ENCODE measurements at places on chromosomes 5 and 9. TPM values are rescaled to one million over a fixed set of nuclear protein-coding genes. Genes with fewer than 3 reads are reported as not detected.
A peak's percentile ranks its signal among the peaks of the same experiment; 100 is the strongest.

DNA sequence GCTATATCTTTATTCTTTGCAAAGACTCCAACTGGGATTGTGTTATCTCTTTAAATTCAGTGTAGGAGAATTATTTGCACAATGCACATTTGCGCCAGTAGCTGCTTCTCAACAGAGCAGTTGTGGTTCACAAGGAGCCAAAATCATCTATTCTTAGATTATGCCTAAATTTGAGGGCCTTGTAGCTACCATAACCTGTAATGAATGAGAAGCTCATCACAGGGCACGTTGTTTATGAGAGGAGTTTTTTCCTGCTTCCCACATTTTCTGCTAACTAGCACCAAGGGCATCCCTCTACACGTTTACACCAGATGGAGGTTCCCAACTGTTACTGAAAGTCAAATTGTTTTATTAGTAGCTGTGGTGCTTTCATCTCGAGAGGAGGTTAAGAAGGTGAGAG is 322.4 kb downstream of the TMEM161B start:
- DNase-seq, result no peak
- H3K4me3 ChIP-seq, result no peak overlapping the region
- H3K27ac ChIP-seq, result no peak overlapping the region
- no peaks in the 10 kb centered on the region for H3K36me3 ChIP-seq
- H3K27me3 ChIP-seq, result no peaks in the 10 kb centered on the region

OLFM1 gene
- 0.36 TPM for total RNA-seq

- peaks cover 13% of the 10 kb centered on the region for H3K36me3 ChIP-seq
- H3K27me3 ChIP-seq, result no peaks in the 10 kb centered on the region
Observed at GRCh38 chr5:68229416-68229815, 13.9 kb downstream of the PIK3R1 start.

- H3K4me3 ChIP-seq, result no peak overlapping the region
- DNase-seq, result no peak
- no peaks in the 10 kb centered on the region for H3K4me1 ChIP-seq
- H3K36me3 ChIP-seq, result no peaks in the 10 kb centered on the region
Observed at GRCh38 chr5:168962306-168962705, 338.6 kb downstream of the SLIT3 start.

DNA sequence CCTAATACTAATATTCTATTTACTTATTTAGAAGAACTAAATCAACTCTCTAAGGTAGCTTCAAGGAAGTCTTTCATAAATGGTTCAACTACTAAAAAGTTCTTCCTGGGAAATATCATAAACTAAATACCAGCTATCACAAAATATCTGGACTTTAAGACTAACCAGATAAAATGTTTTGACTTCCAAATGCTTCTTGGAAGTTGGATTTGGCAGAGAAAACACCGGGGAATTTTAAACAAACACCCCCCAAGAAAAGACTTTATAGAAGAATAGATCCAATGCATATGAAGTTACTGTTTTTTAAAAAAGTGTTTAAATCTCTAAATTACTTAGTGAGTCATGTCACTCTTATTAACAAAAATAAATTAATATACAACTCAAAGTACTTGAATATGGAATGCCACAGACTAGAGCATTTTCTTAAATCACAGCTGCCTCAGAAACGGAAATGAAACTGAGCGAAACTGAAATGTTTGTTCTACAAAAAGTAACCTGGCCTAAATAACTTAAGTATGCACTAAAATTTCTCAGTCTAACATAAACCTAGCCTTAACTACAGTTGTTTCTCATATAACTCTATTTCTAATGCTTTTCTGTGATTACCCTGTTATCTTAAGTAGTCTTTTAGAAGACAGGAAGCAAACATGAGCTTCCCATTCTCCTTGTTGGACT is 6.8 kb downstream of the ABCA1 start:
- H3K4me3 ChIP-seq, result no peak overlapping the region
- H3K36me3 ChIP-seq, result peaks cover 5% of the 10 kb centered on the region
- DNase-seq, result no peak
- no peak overlapping the region for H3K27ac ChIP-seq

GRCh38 chr5:10856071-10856470 is 95.0 kb upstream of the DAP start:
- no peaks in the 10 kb centered on the region for H3K36me3 ChIP-seq
- no peak overlapping the region for H3K4me3 ChIP-seq
- no peak overlapping the region for H3K27ac ChIP-seq
- no peaks in the 10 kb centered on the region for H3K27me3 ChIP-seq

- DNase-seq, result peak; percentile 78
- H3K27ac ChIP-seq, result no peak overlapping the region
- peaks cover 4% of the 10 kb centered on the region for H3K36me3 ChIP-seq
- H3K4me1 ChIP-seq, result peaks cover 4% of the 10 kb centered on the region
- H3K27me3 ChIP-seq, result no peaks in the 10 kb centered on the region
Observed at GRCh38 chr5:13957032-13957645, 12.7 kb upstream of the DNAH5 start.

- no peak overlapping the region for H3K27ac ChIP-seq
- no peak overlapping the region for H3K4me3 ChIP-seq
- H3K27me3 ChIP-seq, result no peaks in the 10 kb centered on the region
- H3K36me3 ChIP-seq, result no peaks in the 10 kb centered on the region
Observed at GRCh38 chr9:4417578-4418325, 72.5 kb upstream of the SLC1A1 start.

DNA sequence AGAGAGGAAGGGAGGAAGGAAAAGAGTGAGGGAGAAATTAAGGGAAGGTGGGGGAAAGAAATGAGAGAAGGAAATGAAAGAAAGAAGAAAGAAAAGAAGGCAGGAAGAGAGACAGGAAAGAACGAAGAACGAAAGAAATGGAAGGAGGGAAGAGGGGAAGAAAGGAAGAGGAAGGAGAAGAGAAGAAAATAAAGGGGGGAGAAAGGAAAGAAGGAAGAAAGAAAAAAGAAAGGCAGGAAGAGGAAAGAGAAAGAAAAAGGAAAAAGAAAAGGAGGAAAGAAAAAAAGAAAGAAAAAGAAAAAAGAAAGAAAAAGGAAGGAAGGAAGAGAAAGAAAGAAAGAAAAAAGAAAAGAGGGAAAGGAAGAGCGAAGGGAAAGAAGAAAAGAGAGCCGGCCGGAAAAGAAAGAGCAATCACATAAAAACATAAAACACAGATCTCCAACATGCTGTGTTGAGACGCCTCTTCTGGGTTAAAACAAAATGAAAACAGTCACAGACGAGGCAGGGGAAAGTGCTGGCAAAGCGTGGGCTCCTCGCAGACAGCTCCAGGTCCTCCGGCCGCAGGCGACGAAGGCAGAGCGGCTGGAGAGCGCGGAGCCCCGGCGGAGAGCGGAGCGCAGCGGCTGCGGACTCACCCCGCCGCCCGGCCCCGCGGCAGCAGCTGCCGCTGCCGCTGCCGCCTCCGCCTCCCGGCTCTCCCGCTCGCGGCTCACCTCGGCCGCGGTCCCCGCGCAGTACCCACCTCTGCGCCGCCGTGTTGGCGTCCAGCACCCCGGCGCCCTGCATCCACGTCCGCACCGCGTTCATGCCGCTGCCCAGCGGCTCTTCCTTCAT is 896 bp downstream of the EBF1 start:
- H3K4me3 ChIP-seq, result peak overlapping the region; percentile 97
- no peaks in the 10 kb centered on the region for H3K36me3 ChIP-seq
- peak overlapping the region; percentile 80 for H3K27ac ChIP-seq

HTR4 gene
- not detected for total RNA-seq

DNA sequence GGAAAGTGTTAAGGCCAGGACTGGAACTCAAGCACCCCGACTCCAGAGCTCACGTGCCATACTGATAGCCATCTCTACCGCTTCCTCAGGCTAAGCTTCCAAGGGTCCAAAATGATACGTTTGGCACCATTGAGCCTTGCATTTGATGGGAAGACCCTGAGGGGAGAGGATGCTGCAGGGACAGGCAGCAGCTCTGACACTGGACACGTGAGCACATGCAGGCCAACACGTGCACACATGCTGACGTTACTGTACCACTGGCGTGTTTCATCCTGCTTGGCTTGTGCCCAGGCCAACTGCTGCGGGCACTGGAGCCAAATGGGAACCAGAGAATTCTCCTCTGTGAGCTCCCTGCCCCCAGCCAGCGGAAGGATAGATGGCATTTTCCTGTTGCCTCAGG is 5.2 kb downstream of the FAT2 start:
- no peaks in the 10 kb centered on the region for H3K36me3 ChIP-seq
- H3K4me1 ChIP-seq, result no peaks in the 10 kb centered on the region
- no peak overlapping the region for H3K4me3 ChIP-seq
- peaks cover 14% of the 10 kb centered on the region for H3K27me3 ChIP-seq
- no peak overlapping the region for H3K27ac ChIP-seq

GRCh38 chr9:33919276-33919897 is 102.4 kb downstream of the UBE2R2 start:
- peaks cover 65% of the 10 kb centered on the region for H3K36me3 ChIP-seq
- H3K4me3 ChIP-seq, result no peak overlapping the region
- no peak for DNase-seq
- H3K27me3 ChIP-seq, result no peaks in the 10 kb centered on the region
- H3K4me1 ChIP-seq, result no peaks in the 10 kb centered on the region

BSPRY gene
- not detected for total RNA-seq

DNA sequence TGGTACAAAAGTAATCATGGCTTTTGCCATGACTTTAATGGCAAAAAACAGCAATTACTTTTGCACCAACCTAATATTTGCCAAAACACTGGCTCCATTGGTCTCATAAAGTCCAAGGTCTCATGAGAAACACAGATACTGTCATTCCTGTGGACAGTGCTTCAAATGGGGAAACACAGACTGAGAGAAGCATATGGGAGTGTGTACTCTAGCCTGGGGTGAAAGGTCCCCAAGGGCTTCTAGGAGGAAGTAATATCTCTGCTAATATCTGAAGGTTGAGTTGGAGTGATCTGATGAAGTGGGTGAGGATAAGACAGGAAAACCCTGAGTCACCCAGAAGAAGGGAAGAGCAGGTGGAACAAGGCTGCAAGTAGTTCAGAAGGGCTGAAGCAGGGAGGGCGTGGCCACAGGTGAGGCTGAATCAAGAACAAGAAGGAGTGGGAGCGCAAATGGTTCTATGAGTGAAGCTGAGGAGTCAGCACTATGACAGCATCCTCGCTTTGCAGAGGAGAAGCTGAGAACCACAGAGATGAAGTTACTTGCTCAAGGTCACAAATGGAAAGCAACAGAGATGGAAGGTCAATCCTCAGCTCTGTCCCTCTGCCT is 164.1 kb downstream of the ASTN2 start:
- DNase-seq, result no peak
- H3K27ac ChIP-seq, result no peak overlapping the region
- no peak overlapping the region for H3K4me3 ChIP-seq
- H3K27me3 ChIP-seq, result no peaks in the 10 kb centered on the region
- H3K4me1 ChIP-seq, result no peaks in the 10 kb centered on the region
- no peaks in the 10 kb centered on the region for H3K36me3 ChIP-seq

DNA sequence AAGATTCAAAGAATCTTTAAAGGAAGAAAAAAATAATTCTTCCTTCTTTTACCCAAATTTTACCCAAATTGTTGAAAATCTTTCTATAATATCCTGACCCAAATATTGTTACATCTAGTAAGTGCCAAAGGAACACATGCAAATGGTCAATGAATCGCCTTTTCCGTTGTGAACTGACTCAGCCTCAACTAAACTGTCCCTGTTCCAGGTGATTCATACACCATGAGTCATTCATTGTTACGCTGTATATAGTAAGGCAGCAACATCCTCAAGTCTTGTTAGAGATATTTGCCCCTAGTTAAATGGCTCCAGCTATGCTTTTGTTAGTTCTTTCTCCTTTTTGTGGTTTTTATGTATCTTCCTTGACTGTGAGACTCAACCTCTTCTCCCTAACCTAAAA is 9.7 kb downstream of the PTGER4 start:
- H3K36me3 ChIP-seq, result peaks cover 5% of the 10 kb centered on the region
- no peak overlapping the region for H3K27ac ChIP-seq
- H3K27me3 ChIP-seq, result no peaks in the 10 kb centered on the region
- H3K4me1 ChIP-seq, result peaks cover 5% of the 10 kb centered on the region
- DNase-seq, result peak; percentile 98

DNA sequence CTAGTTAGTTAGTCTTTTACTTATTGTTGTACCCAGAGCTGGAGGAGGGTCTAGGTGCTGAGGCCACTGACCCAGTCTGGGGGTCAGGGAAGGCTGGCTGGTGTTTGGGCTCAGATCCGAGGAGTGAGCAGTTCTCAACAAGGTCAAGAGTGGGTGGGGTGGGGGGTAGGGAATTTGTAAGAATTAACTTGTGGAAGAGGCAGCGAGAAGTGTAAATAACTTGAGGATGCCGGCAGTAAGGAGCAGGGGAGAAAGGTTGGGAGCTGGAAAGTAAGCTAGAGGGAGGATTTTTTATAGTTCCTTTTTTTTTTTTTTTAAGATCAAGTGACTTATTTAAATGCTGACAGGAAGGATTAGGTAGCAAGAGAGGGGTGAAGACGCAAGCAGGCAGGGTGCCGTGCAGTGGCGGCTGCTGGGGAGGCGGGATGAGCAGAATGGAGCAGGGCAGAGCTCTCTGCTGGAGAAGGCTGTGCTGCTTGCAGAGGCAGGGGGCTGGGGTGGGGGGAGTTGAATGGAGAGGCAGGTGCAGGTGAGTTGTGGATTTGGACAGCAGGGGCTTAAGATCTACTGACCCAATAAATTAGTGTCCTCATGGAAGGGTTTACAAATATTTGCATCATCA is 35.3 kb upstream of the SMIM32 start:
- no peaks in the 10 kb centered on the region for H3K4me1 ChIP-seq
- H3K27ac ChIP-seq, result no peak overlapping the region
- no peak for DNase-seq
- H3K27me3 ChIP-seq, result peaks cover 7% of the 10 kb centered on the region
- H3K36me3 ChIP-seq, result no peaks in the 10 kb centered on the region

PCDH12 gene
- 0.18 TPM for total RNA-seq

DNA sequence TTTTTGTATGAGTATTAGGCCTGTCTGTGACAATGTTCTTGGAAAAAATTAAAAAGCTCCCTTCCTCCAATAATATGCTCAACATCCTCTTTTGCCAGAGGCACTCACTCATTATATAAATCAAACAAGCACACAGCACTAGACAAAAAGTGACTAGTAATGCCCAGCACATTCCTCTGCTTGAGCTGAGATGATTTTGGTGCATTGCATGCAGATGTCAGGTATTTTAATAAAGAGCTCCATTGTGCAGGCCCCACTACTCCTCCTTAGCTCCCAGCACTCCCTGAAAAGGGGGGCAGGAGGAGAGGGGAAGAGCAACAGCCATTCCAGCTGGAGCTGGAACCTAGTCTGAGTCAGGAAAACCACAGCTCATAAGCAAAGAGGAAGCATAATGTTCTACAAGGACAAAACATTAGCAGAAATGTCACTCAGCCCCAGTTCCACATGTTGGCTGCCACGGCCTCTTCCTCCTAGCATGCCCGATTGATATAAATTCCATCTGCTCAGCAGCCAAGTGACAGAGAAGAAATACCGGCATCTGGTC is 348.5 kb downstream of the BNC2 start:
- DNase-seq, result peak; percentile 94
- H3K36me3 ChIP-seq, result no peaks in the 10 kb centered on the region
- no peak overlapping the region for H3K4me3 ChIP-seq
- no peaks in the 10 kb centered on the region for H3K27me3 ChIP-seq
- H3K4me1 ChIP-seq, result peaks cover 13% of the 10 kb centered on the region
- H3K27ac ChIP-seq, result peak overlapping the region; percentile 90

CCDC171 gene
- total RNA-seq, result 2.5 TPM

SPINK4 gene
- total RNA-seq, result not detected
